ENCODE measurements at places on chromosomes 7 and 10.

DNA sequence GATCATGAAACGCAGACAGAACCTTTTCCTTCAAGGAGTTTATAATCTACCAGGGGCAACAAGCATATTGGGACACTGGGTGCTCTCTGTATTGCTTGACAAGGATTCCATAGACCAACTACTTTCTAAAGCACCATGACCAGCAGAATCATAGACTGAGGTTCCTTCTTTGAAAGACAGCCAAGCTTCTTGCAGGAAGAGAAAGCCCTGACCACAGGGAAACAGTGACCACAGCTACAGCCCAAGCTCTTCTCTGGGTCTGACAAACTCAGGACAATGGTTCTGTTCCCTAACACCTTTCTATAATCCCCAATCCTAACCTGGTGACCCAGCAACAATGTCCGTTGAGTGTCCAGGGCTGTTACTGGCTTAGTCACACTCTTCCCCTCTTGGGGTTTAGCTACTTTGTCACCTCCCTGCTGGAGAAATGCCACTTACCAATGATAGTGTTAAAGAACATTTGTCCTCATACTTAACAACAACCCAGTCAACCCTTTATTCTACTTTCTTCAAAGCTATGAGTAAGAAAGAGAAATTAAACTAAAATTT, 155.7 kb downstream of the JAZF1 start:
- DNase-seq: no peak

DNA sequence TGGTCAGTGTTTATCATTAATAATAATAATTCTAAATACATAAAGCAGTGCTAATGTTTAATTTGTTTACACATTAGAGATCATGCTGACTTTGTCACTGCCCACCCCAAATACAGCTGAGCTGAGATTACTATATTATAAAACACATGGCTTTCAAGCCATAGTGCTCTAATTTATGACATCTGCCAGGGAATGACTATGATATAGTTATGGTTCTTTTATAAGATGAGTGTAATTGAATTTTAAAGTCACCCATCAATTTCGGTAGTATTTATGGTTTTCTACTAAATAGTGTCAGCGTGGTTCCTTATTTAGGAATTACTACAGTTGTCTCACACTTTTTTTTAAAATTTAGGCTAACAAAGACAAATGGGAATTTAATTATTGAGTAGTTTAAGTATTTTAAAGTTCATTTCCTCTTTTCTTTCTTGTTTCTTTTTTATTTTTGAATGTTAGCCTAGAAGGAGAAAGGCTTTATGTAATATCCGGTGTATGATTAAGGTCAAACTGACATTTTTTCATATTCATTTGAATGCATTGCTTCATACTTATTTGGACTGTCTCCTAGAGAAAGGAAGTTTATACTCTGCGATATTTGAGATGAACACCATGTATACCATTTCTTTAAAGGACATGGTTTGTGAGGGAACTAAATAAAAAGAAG, 3.9 kb downstream of the CDK14 start:
- DNase-seq: no peak

DNA sequence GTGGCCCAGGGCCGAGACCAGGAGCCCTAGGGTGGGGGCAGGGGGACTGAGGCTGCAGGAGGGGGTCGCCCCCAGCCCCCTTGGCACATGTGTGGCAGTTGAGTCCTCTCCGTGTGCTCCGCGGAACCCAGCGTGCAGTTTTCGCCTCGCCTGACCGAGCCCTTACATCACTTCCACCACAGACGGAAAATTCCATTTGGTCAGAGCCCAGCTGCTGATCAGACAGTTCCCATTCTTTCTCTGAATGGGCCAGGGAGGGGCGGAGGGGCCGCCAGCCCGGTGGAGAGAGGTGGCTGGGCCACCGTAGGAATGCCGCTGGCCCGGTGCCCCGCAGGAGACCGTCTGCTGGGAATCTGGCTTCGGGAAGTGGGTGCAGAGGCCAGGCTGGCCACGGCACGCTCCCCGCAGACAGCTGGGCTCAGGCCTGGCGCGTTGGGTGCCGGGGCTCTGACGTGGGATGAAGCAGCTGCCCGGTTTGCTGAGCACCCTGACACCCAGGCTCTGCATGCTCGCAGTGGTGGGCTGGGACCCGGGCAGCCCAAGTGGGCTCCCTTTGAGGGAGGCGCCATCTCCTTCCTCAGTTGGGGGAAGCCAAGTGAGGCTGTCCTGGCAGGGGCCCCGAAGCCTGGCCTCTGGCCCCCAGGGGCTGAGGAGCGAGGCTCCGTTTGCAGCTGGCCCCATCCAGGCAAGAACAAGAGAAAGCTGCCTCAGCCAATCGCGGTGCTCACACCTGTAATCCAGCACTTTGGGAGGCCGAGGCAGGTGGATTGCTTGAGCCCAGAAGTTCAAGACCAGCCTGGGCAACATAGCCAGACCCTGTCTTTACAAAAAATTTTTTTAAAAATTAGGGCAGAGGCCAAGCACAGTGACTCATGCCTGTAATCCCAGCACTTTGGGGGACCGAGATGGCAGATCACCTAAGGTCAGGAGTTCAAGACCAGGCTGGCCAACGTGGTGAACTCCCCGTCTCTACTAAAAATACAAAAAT, 9.9 kb downstream of the TTYH3 start:
- no peak for DNase-seq

DNA sequence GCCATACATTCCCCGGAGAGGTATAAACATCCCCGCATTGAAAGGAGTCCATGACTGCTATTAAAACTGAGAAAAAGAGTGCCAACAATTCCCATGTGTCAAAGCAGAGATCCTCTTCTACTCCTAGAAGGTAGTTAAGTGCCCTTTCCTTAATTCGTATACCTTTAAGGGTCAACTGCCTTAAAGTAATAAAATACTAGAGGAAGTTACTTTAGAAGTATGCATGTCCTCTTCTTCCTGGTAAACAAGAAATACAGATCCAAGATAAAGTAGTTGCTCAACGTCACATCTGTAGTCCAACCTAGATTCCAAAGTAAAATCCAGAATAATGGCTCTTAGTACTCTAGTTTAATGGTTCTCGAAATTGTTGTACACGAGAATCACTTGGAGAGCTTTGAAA, 1.5 kb upstream of the TSPAN12 start:
- DNase-seq: no peak

DNA sequence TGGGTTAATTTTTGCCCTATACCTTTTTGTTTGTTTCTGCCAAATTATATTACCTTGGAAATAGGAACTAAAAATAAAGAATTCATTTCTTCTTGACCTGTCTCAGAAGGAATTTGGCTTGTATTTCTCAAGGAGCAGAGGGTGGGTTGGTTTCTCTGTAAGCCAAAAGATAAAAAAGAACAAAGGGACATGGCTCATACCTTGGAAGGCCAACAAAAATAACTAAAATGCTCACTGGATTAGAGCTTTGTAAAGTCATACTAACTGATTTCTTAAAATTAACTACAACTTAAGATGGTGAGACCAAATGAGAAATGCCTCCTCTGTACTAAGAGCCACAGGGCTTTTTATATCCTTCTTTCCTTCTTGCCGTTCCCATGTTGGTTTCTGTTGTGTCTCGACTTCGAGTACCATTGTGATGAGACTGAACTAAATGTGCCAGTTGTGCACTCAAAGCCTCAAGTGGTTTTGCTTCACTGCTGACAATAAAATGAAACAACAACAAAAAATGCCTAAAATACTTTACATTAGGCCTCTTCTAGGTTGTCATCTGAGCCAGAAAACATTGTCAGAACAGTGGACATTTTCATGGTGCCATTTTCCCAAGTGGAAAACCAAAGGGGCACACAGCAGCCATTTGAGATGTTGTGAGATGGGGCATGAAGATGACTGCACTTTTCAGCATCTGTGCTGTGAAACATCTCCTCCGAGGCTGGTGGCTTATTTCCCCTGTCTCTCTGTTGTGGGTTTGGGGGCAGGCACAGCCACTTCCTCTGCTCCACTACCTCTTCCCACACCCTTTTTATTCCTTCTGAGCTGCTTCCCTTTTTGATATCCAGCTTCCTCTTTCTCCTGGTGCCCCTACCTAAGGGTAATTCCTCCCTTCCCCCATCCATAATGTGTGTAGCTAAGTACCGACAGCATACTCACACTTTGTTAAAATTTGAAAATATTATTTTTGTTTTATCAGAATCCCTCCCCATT, 51.8 kb upstream of the AGR3 start:
- no peak for DNase-seq

- DNase-seq: no peak
Observed at GRCh38 chr10:43846187-43846680, 197.6 kb upstream of the ZNF32 start.

DNA sequence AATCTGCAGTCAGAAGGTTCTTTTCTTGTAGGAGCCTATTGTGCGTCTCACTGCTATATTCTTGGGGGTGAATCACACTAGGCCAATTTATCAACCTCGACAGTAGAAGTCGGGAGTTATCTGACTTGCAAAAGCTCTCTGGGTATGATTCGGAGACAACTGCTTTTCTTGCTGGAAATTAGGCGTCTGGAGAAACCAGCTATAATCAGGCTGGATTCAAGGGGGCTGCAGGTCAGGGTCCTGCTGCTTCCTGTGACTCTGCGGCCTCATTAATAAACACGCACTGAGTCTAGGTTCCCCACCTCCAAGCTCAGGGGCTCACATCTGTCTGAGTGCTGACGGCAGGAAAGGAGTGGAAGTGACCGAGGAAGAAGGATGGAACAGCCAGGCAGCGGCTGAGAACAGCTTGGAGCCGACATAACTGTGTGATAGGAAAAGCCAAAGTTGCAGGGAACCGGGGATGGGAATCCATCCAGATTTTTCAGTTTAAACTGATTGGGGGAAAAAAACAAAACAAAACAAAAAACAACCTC, 184.6 kb downstream of the FANK1 start:
- no peak for DNase-seq

- DNase-seq: no peak
Observed at GRCh38 chr7:158535079-158535478, 52.5 kb downstream of the PTPRN2 start.

DNA sequence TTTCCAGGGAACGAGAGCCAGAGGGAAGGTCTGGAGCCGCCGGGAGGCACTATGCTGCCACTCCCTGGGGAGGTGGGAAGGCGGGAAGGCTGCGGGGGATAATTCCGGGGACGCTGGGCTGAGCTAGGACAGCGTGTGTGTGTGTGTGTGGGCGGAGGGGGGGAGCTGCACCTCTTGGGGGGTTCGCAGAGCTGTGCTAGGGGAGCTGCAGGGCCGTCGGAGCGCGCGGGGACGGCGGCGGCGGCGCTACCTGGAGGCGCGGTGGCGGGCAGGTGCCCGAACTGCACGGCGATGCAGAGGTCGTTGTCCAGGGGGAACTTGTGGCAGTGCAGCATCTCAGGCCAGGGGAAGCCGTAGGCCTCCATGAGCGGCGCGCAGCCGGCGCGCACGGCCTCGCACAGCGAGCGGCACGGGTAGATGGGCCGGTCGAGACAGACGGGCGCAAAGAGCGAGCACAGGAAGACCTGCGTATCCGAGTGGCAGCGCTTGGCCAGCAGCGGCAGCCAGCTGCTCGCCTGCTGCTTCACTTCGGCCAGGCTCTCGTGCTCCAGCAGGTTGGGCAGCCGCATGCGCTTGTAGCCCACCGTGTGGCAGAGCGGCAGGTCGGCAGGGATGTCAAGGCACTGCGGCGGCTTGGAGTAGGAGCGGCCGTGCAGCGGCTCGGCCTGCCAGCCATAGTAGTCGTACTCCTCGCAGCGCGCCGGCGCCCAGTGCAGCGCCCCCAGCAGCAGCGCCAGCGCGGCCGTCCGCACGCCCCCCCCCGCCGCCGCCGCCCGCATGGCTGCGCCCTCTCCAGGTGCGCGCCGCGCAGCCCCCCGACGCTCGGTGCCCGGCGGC, 526 bp downstream of the SFRP5 start:
- no peak for DNase-seq

- no peak for DNase-seq
Observed at GRCh38 chr10:121076776-121077715, 225.9 kb downstream of the WDR11 start.

- DNase-seq: no peak
Observed at GRCh38 chr10:95304463-95304862, 13.7 kb upstream of the PDLIM1 start.

DNA sequence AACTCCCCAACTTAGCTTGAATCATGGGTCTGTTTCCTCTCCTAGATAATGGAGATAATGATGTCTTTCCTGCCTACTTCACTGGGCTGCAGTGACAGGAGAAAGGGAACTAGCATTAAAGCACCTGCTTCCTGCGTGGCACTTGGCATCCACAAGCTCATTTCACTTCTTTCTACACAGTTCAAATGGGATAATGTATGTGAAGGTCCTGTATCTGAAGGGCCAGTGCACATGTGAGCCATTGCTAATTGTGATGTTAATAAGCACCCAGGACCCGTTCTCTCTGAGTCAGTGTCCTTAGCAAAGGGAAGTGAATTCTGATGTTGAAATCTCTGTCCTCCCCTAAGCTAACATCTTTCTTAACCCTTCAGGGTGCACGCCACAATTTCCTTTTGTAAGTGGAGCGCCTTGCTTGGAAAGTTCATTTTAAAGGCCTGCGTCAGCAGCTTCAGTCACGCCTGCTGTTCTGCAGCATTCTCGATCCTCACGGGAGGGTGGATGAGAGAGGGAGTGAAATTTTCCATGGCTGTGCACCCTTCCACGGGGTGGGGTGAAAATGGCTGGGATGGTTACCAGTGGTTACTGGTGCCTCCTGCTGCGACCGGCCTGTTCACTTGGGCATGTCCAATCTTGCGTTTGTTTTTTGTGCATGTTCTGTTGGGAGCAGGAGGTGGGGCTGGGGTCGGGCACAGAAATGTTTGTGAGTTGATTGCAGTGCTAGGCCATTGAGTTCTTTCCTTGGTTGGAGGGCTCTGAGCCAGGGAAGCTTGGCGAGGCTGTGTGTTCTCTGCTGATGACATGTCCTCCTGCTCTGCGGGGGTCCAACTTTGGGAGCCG, 59.2 kb downstream of the HK1 start:
- no peak for DNase-seq

DNA sequence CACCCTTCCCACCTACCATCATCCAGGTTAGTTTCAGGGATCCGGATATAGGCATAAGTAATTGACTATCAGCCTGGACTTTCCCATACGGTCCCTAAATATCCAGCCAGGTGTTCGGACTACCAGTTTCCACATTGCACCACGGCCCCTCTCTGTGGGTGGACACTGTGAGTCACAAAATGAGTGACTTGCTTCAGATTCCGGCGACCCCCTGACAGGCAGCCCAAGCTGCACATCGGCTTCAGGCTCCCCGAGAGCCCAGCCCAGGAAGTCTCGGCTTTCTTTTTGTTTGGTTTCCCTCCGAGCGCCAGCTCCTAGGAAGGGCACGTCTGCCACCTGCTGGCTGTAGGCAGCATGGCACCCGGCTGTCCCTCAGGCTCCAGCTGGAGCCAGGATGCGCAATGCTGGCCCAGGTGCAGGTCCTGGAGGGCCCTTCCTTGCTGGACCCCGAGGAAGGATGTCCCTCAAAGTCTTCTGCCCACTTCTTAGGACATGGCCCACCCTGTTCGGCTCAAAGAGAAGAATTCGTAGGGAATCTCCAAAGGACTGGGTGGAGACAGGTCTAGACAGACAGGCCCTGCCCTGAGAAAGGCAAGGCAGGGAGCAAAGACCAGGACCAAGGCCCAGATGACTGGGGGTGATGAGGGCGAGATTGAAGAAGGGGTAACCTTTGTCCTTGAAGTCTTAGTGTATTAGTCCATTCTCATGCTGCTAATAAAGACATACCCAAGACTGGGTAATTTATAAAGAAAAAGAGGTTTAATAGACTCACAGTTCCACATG, 10.6 kb downstream of the HABP2 start:
- peak; percentile 18 for DNase-seq

- DNase-seq: no peak
Observed at GRCh38 chr7:93016681-93017381, 100.9 kb downstream of the SAMD9 start.
